ENCODE measurements at places on chromosomes 6 and 20.

DNA sequence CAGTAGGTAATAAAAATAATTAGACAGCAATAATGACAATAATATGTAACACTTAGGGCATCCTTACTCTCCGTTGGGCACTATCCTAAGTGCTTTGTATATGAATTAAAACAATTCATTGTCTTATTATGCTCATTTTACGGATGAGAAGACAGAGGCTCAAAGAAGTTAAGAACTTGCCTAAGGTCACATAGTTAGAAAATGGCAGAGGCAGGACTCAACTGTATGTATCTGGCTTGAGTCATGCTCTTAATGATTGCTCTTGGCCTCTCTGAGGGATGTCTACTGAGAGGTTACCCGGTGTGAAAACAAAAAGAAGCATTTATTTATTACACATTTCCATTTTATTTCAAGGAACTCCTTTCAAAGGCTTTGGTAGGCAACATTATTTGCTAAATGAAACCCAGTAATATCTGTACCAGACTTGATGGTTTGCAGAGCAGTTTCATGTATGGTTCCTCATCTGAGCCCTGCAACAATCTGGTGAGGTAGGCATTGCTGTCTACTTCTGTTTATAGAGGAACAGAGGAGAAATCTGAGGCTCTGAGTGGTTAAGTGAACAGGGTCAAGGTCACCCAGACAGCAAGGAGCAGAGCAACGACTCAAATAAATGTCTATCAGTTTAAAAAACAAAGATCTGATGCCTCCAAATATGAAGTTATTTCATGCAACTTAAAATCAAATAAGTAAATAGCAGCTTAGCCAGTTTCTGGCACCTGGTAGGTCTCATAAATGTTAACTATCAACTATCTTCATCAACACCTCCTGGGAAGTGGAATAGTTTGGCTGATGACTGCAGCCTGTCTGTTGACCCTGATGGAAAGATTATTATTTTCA lies 4.2 kb upstream of the PARD6B start:
- no peak for DNase-seq

GRCh38 chr6:20211037-20211940 lies 980 bp downstream of the MBOAT1 start:
- DNase-seq, result no peak

- no peak for DNase-seq
These were observed 156.9 kb downstream of the VEGFA start for GRCh38 chr6:43926634-43927531.

- DNase-seq, result no peak
These were observed 219.5 kb downstream of the HACE1 start for GRCh38 chr6:104640150-104640700.
